ENCODE measurements at places on chromosomes 6 and 20.

- no peak for DNase-seq
Observed at GRCh38 chr6:116971959-116972358, 94.9 kb downstream of the RFX6 start.

DNA sequence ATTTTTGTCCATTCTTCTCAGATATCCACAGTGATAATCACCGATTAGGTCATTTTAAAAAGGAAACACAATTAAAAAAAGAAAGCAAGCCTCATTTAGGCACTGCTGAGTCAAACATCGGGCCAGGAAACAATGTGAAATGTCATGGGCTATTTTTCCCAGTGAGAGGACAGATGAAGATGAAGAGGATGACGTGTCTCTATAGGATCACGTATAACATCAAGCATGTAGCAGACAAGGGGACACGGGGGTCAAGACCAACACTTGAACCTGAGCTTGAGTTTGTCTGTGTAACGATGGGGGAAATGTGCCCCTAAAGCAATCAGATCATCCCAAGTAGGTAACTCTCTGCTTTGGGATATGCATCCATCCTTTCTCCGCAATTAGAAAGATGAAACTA lies 553.2 kb downstream of the CD83 start:
- DNase-seq: no peak

DNA sequence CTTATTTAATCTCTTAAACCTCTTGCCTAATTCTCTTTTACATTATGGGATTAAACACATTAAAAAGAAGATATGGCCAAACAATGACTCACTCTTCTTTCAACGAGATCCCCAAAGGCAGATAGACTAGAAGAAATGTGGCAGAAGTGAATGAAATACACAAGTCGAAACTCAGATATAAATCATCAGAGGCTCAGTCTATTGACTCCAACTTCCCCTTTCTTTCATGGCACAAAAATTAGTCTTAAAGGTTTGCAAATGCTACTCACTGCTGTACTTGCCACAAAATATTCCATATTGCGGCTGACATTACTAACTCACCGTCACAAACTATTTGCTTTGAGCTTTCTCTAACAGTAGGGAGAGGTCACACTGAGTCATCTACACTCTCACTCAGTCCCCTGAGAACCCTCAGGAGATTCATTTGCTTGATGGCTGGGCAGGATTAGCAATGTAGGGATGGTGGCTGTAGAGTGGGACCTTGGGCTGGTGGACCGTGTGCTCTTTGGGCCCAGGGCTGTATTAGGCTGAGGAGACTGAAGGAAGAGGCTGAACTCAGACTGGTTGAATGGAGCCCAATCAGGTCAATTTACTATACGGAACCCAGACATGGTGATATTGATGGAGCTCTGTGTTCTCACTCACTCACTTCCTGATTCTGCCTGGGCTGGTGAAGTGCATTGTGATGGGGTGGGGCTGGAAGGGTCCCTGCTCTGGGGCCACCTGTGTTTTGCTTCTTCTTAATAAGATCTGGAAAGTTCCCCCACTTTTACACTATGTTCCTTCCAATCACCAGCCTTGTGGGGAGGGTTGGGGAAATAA lies 42.8 kb upstream of the UBR2 start:
- DNase-seq: no peak

GRCh38 chr6:119902681-119903080 lies 553.1 kb upstream of the MAN1A1 start:
- no peak for DNase-seq

DNA sequence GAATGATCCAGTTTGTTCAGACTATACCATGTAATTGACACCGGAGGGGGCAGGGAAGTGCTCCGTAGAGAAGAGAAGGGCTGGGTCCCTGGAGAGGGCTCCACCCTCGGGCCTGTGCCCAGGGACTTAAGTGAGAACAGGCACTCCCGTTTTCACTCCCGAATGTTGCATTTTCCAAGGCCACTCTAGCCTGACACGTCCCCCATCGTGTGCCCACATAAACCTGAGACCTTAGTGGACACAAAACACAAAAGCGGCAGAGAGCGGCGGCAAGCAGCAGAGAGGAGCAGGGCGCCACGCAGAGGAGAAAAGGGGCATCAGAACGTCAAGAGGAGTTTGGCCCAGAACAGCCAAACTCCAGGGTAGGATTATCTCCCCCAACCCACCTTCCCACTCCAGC lies 1405.1 kb downstream of the GRIK2 start:
- no peak for DNase-seq

DNA sequence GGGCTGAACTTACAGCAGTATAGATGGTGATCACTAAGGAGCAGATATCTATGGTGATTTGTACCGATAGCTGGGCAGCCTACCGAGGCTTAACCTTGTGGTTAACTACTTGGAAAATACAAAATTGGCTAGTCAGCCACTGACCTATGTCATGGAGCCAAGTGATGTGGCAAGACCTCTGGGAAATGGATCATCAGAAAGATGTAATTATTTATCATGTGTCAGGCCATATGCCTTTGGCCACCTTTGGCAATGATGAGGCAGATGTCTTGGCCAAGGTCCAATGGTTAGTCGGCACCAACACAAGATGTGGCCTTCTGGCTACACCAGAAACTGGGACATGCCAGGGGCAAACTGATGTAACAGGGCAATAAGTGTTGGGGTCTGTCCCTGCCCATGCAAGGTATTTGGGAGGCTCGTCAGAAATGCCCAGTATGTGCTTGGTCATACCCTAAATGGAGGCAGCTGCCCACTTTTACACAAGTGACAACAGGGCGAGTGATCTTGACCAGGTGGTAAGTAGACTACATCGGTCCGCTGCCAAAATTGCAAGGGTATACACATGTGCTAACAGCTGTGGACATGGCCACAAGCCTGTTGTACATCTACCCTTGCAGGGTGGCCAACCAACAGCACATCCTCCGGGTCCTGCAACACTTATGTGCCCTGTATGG lies 30.1 kb downstream of the HDDC2 start:
- DNase-seq: no peak

DNA sequence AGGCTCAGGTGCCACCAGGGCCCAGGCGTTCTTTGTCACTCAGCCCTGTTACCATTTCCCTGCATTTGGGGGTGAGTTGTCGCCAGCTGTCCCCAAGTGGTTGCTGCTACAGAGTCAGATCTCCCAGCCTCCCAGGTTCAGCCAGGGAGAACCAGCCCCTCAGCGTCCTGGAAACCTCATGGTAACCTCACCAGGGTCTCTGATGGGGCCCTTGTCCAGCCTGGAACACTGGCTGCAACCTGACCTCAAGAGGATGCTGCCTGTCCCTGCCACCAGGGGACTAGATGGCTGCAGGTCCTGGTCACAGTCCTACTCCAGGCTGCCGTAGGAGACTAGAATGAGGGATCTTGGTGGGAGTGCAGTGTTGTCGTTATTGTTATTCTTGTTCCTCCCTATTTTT lies 228.3 kb upstream of the PDE10A start:
- no peak for DNase-seq

GRCh38 chr20:62445553-62446340 lies 18.4 kb upstream of the RBBP8NL start:
- no peak for DNase-seq

GRCh38 chr20:24135781-24136180 lies 147.2 kb upstream of the GGTLC1 start:
- no peak for DNase-seq

DNA sequence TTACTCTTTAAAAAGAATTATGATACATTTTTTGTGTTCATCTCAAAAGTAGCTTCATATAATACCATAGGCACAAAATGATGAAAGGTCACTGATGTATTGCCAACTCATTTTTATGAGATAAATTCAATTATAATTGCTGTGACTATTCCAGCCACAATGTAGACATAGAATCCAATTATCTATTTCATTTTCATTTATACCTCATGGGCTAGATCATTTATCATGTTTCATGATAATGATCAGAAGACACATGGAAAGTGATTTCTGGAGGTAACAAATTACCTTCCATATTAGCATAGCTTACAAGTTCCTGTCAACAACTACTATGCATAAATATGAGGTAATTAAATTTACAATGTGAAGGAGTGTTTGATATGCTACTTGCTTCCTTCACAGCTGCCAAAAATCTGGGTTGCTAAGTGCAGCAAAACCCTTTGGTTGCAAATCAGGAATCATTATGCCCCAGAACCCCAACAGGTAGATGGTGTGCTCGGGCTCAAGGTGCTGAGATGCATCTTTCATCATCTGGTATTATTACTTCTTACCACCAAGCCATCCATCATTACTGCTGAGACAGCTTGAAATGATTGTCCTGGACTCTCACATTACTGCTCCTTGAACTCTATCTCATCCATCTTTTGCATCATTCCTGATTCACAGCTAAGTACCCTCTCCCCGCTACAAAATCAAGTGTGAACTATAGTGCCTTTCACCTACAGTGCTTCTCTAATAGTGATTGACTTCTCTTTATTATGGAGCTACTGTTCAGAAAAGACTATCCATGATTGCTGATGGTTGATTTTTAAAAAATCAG lies 306.0 kb upstream of the THEMIS start:
- DNase-seq: no peak

DNA sequence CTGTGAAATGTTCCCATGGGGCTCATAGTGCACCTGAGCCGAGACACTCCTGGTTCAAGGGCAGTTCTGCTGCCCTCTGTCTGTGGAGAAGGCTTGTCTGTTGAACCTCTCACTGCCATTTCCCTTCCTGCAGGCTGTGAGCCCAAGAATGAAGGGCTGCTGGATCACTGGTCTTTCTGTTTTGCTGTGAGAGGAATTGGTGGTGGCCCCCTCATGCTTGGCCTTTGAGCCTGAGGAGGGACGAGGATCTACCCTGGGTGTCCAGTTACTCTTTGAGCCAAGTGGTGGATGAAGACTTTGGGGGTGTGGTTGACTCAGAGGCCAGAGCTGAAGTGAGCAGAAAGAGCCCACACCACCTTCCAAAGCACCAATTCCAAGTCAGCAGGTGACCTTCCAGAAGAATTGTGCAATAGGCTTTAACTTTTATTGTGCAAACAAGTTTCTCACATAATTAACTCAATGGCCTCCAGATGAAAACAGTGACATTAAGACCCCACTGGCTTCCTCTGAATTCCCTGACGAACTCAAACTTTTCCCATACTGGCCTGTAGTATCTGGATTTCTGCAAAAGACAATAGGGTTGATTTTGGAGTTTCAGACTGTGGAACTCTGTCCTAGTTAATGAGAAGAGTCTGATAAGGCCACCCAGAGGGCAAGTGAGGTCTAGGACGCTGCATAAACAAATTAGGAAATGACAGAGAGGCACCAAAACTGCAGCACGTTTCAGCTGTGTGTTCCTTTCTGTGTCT lies 101.5 kb downstream of the PHACTR3 start:
- no peak for DNase-seq

DNA sequence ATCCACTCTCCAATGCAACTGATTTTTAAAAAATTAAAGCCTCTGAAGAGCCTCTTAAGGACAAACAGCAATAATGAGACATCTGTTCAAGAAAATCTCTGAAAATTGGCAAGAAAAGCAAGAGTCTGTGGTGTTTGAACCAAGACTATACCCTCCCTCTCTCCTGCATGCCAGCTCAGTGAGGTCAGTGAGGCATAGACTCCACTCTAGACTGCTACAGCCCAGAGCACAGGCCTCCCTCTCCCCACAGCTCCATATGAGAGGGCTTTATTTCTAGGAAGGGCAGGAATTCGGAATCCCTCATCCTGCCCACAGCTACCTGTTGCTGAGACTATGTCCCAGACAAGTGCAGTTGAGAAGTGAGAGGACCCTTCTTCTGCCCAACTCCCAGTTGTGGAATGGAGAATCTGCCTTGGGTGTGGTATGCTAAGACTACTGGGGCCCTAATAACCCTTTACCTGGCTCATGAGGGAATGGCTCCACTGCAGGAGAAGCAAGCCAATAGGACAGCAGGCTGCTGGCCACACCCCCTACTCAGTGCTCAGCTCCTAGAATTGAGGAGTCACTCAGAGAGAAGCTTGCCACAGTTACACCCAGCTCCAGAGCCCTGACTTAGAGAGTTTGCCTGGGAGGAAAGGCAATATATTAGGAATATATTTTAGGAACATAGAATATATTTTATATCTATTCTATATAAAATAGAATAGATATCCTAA lies 22.7 kb upstream of the HLA-DQA1 start:
- no peak for DNase-seq

DNA sequence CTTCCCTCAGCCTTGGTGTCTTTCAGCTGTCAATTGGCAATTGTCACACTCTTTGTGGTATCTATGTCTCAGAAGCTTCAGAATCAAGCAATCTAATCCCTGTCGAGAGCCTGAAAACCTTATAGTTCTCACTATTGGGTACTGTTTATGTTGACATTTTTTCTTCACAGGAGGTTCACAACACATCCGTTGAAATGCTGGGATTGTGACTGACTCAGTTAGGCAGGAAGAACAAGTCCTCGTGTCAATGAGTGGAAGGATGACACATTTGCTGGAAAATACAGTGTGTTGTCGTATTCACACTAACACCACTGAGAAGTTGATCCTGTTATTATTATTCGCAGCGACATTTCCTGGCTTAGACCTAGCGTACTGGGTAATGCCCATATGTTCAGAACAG lies 163.9 kb upstream of the CITED2 start:
- DNase-seq: no peak

DNA sequence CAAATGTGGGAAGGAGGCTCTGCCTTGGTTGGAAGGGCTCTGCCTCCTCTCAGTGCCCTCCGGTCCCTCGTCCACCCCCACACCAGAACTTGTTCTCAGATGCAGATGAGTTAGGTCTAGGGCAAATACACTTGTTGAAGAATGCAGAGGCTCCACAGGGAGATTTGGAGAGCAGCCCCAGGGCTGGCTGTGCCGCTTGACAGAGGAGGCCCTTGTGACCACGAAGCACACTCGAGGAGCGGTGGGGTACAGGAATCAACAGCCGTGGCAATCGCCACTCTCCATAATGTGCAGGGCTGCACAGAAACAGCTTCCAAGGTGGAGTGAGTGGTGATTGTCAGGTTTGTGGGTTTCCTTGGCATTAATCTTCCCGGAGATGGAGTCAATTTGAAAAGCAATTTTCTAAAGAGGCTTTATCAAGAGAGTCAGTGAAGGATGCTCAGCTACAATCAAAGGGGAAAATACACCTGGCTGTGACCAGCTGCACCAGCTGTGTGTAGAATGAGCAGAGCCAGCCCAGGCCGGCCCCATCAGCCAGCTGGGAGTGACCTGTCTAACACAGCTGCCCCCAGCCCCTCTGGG lies 59.5 kb downstream of the BFSP1 start:
- no peak for DNase-seq

DNA sequence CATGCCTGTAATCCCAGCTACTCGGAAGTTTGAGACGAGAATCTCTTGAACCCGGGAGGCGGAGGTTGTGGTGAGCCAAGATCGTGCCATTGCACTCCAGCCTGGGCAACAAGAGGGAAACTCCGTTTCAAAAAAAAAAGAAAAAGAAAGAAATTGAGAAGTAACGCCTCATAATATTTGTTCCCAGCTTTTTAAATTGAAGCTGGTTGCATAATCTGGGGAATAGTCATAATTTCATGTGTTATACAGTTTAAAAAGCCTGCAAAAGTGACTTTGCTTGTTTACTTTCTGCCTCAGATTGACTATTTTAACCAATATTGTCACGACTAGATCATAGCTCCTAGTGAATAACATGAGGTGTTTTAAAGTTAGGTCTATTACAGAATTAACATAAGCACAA lies 7.2 kb downstream of the FAM217B start:
- no peak for DNase-seq

DNA sequence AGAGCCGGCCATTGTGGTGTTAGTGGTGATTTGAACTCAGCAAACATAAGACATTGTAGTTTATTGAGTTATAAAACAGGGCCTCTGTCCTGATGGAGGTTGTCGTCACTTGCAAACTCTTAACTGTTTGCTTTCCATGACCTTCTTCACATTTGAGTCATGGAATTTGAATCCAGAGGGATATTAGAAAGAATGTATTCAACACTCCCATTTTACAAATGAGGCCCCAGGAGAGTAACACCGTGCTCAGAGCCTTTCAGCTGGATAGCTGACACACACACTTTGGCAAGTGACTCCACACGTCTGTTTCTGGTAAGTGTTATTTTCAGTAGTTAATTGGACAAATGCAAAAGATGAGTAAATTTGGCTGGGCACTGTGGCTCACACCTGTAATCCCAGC lies 72.4 kb upstream of the XRN2 start:
- no peak for DNase-seq

Measured in activated CD8-positive, alpha-beta memory T cell treated with anti-CD3 and anti-CD28 coated beads for 1 hour (primary cell).